ENCODE measurements at places on chromosomes 5 and 9. TPM values are rescaled to one million over a fixed set of nuclear protein-coding genes. Genes with fewer than 3 reads are reported as not detected.
A peak's percentile ranks its signal among the peaks of the same experiment; 100 is the strongest.

The OR1K1 gene
- total RNA-seq, result not detected

The CDX1 gene
- total RNA-seq, result not detected

The PCSK5 gene
- 1.5 TPM for total RNA-seq

The COL5A1 gene
- 2.8 TPM for total RNA-seq

The RANBP3L gene
- total RNA-seq, result 0.95 TPM

The PPP1R2B gene
- total RNA-seq, result not detected

The CTSV gene
- total RNA-seq, result not detected

The SLC31A2 gene
- 29.6 TPM for total RNA-seq

The SOX30 gene
- total RNA-seq, result not detected

The CDH10 gene
- not detected for total RNA-seq

DNA sequence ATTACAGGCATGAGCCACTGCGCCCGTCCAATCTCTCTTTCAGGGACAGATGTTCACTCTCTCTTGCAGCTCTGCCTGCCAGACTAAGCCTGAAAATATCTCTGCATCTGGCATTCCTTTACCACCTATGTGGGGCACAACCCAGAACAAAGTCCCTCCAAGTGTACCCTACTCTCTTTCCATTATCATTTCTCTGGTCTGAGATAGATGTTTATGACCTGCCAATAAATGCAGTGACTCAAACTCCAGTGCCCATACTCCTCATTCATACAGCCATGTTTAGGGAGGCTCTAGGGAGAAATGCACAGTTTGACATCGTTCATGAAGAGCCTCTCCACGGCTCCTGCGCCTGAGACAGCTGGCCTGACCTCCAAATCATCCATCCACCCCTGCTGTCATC, at the start of gene BTNL3:
Gene BTNL3, plus strand, starts transcription at position 255 of the 400 bp plus-strand sequence. CDS start 183 bp downstream, outside the sequence.
- H3K4me3 ChIP-seq, result no peak within 1 kb of the TSS
- no peaks in the 10 kb centered on the region for H3K36me3 ChIP-seq
- no peaks in the 10 kb centered on the region for H3K4me1 ChIP-seq
- DNase-seq, result no peak
- no peak within 1 kb of the TSS for H3K27ac ChIP-seq

DNA sequence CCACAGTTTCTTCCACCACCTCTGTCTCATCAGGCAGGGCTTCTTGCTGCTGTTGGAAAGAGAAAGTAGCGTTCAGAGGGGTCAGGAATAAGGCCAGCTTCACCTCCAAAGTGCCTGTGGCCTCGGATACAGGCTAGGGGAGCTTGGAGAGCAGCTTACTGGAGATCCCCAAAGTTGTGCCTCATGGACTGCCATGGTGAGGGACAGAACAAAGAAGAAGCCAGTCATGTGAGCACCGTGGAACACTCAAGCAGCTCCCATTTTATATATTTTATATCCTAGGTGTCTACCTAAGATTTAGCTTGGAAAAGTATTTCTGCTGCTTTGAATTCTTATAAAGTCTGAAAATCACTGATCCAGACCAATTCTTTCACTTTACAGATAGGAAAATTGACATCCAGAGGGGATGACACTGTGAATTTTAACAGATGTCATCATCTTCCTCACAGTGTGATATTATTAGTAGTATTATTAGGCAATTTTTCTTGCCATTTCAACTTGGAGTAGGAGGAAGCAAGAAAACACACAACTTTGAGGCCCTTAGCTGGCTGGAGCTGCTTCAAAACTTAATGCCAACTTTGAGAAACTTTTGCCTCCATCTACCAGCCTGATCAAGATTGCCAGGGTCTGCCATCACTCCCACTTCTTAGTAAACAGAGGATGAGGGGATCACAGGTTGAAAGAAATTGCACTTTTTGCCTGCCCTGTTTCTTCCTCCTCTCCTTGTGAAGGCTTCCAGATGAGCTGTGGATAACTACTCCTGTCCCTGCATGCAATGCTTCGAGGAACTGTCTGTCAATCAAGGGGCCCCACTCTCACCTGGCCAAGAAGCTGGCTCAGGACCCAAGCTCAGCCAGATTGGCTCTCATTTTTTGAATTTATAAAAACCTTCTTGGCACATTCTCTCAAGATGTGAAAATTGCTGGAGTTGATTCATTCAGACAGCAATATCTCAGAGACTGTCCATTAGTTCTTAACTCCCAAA, 11.8 kb downstream of the SPARC start:
- H3K4me3 ChIP-seq, result no peak overlapping the region
- no peak for DNase-seq
- H3K27ac ChIP-seq, result peak overlapping the region; percentile 81
- H3K4me1 ChIP-seq, result peaks cover 86% of the 10 kb centered on the region

GRCh38 chr5:132662925-132663770, 5.2 kb downstream of the IL13 start:
- no peak overlapping the region for H3K4me3 ChIP-seq
- no peaks in the 10 kb centered on the region for H3K4me1 ChIP-seq
- H3K27me3 ChIP-seq, result peaks cover 3% of the 10 kb centered on the region
- no peak for DNase-seq
- H3K27ac ChIP-seq, result no peak overlapping the region

GRCh38 chr9:20526500-20527319, 95.6 kb downstream of the MLLT3 start:
- no peaks in the 10 kb centered on the region for H3K27me3 ChIP-seq
- H3K4me3 ChIP-seq, result no peak overlapping the region
- H3K4me1 ChIP-seq, result peaks cover 11% of the 10 kb centered on the region
- no peaks in the 10 kb centered on the region for H3K36me3 ChIP-seq
- no peak for DNase-seq

- no peak overlapping the region for H3K27ac ChIP-seq
- DNase-seq, result no peak
- H3K27me3 ChIP-seq, result no peaks in the 10 kb centered on the region
- H3K4me1 ChIP-seq, result no peaks in the 10 kb centered on the region
These were observed 249.0 kb upstream of the ZNF608 start for GRCh38 chr5:124995421-124995820.

DNA sequence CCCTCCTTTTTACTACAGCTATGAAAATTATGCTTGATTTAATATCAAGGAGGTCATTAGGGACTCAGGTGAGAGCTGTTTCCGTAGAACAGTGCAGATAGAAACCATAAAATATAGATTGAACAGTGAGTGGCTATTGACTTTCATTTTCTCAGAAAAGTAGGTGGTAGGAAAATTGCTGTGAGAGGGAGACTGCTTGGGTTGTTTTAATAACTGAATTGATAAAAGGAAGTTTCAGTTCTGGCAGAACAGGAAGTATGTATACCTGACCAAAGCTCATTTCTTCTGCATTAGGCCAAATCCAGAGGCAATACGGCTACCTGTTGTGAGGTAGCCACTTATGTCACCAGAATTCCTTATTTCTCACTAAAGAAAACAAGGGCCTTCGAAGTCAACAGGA, 761.7 kb upstream of the ARRDC3 start:
- no peaks in the 10 kb centered on the region for H3K4me1 ChIP-seq
- no peak for DNase-seq
- no peaks in the 10 kb centered on the region for H3K36me3 ChIP-seq

GRCh38 chr5:115050866-115051265, 118.8 kb downstream of the TRIM36 start:
- no peaks in the 10 kb centered on the region for H3K36me3 ChIP-seq
- no peaks in the 10 kb centered on the region for H3K4me1 ChIP-seq
- H3K27me3 ChIP-seq, result no peaks in the 10 kb centered on the region
- no peak overlapping the region for H3K4me3 ChIP-seq
- no peak overlapping the region for H3K27ac ChIP-seq

- no peak for DNase-seq
- no peak overlapping the region for H3K27ac ChIP-seq
- no peaks in the 10 kb centered on the region for H3K27me3 ChIP-seq
- H3K4me3 ChIP-seq, result no peak overlapping the region
- no peaks in the 10 kb centered on the region for H3K36me3 ChIP-seq
- peaks cover 2% of the 10 kb centered on the region for H3K4me1 ChIP-seq
These were observed 60.4 kb upstream of the SPRY4 start for GRCh38 chr5:142385194-142385593.

DNA sequence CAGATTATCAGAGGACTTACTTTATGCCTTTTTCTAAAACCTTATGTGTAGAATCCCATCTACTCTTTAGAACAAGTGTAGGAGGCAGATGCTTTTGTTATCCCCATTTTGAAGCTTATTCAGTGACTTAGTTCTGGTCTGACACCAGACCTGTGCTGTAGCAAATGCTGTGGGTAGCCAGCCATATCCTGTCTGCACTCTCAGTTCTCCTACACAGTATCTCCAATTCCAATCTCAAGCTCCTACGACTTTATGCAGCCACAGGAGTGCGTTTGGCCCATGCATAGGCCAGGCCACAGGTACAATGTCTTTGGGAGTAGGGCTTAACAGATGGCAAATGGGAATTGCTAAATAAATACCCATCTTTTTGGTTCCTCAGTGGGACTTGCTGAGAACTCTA, 292.6 kb downstream of the MCTP1 start:
- no peak overlapping the region for H3K27ac ChIP-seq
- H3K4me1 ChIP-seq, result no peaks in the 10 kb centered on the region
- no peaks in the 10 kb centered on the region for H3K27me3 ChIP-seq
- no peak for DNase-seq
- H3K36me3 ChIP-seq, result no peaks in the 10 kb centered on the region

- DNase-seq, result no peak
- H3K4me1 ChIP-seq, result no peaks in the 10 kb centered on the region
- H3K27ac ChIP-seq, result no peak overlapping the region
- no peaks in the 10 kb centered on the region for H3K36me3 ChIP-seq
These were observed 172.1 kb downstream of the GADD45G start for GRCh38 chr9:89776795-89777525.

- no peak overlapping the region for H3K27ac ChIP-seq
- H3K4me1 ChIP-seq, result peaks cover 11% of the 10 kb centered on the region
- H3K4me3 ChIP-seq, result no peak overlapping the region
These were observed 118.7 kb downstream of the TTLL11 start for GRCh38 chr9:121974421-121974820.

DNA sequence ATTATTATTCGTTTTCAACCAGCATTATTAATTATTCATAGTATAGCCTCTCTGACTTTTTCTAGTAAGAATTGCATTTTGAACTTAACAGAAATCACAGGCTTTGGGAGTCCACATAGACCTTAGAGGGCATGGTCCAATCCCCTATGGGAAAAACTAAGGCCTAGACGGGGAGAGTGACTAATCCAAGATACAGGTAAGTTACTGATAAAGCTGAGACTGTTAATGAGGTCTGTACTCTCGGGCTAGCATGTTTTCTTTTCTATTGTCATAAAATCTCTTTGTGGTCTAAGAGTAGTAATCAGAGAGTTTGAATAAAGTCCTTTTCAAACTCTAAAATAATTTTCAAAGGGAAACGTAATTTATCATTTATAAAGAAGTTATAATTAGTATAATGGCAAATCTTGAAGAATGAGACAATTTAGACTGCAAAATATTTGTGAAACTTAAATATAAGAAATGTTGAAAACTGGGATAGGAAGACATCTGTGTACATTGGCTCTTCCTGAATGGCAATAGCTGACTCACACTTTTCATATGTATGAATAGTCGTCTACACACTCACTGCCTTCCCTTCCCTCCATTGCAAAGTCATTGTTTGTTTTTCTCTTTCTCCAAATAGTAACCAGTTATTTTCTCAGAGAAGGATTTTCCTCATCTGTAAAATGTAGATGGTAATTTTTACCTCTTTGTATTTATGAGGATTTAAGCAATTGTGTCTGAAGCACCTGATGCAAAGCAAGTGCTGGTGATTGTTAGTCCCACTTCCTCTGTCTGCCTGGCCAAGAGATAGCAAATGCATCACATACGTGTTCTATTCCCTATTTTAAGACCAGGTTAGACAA, 207.9 kb upstream of the CD180 start:
- no peak for DNase-seq
- no peaks in the 10 kb centered on the region for H3K27me3 ChIP-seq
- no peaks in the 10 kb centered on the region for H3K4me1 ChIP-seq
- no peak overlapping the region for H3K4me3 ChIP-seq

DNA sequence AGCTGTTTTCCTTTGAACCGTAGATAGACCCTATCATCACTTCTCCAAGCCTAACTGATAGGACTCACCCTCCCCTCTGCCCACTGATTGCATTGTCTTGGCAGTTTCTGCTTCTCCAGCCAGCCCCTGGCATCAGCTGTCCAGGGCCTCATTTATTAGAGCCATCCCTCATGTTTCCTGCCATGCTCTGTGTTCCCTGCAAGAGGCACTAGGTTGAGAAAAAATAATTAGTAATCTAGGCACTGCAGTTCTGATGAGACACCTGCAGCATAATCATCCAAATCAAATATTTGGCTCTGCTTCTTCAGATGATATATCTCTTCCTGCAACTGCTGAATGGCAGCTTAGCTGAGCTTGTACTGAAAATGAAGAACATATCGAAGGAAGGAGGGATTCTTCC, 303.0 kb upstream of the TLE4 start:
- no peaks in the 10 kb centered on the region for H3K4me1 ChIP-seq
- no peaks in the 10 kb centered on the region for H3K36me3 ChIP-seq
- H3K4me3 ChIP-seq, result no peak overlapping the region

DNA sequence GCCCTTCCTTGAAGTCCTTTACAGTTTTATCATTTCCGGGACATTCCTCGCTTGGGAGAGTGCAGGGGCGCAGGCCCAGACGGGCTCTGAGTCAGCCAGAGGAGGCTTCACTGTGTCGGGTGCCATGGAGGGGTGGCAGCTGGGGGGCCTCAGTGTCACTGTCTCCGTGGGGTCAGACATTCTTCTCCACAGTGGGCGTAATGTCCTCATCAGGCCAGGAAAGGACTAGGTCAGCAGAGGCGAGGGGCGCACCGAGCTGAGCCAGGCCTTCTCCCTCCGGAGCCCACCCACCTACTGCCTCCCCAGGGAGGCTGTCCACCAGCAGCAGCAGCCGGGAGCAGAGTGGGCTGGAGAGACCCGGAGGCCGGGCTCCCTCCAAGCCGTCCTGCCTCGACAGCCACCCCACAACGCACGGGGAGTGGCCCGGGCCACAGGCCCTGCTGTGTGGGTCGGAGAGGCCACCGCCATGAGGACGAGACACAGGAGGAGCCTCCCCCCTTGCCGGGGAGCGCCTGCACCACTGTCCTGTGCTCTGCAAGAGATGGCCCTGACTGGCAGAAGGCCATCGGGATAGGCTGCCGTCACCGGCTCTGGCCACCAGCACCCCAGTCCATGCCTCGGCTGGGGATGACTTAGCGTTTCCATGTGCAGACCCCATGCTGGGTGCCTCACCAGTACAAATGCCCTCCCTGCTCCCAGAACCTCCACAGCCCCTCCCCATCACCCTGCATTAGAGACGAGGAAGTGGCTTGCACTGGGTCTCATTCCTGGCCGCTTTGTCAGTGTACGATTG, 26.5 kb downstream of the SARDH start:
- no peaks in the 10 kb centered on the region for H3K36me3 ChIP-seq
- no peak overlapping the region for H3K27ac ChIP-seq
- DNase-seq, result no peak
- no peaks in the 10 kb centered on the region for H3K4me1 ChIP-seq
- H3K4me3 ChIP-seq, result no peak overlapping the region
- peaks cover 6% of the 10 kb centered on the region for H3K27me3 ChIP-seq

Data from gastrocnemius medialis (tissue), 4 donors.